ENCODE measurements at places on chromosomes 5 and 9.
A peak's percentile ranks its signal among the peaks of the same experiment; 100 is the strongest.

- H3K27ac ChIP-seq = no peak overlapping the region
- no peaks in the 10 kb centered on the region for H3K4me1 ChIP-seq
- H3K27me3 ChIP-seq = no peaks in the 10 kb centered on the region
- no peak overlapping the region for H3K4me3 ChIP-seq
- no peaks in the 10 kb centered on the region for H3K36me3 ChIP-seq
These were observed 517.5 kb downstream of the AGTPBP1 start for GRCh38 chr9:85224301-85224700.

DNA sequence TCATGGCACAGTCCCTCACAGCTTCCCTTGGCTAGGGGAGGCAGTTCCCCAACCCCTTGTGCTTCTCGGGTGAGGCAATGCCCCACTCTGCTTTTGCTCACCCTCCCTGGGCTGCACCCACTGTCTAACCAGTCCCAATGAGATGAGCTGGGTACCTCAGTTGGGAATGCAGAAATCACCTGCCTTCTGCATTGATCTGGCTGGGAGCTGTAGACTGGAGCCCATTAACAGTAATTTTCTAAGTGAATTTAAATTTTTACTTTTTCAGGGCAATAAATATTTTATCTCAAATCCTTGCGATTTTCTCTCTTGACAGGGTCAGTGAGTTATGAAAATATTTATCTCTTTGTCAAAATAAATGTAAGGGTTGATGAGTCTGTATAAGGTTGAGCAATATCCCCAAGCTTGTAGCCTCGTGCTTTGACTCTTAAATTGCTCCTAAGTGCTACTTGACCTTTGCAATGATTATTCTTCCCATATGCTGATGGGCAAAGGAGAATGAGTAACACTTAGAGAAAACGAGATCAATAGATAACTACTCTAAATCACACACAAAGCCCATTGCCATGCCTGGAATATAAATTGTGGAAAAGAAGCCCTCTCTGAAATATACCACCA, 82.1 kb upstream of the MOCS2 start:
- no peak for DNase-seq
- no peaks in the 10 kb centered on the region for H3K4me1 ChIP-seq
- H3K36me3 ChIP-seq = no peaks in the 10 kb centered on the region
- H3K27me3 ChIP-seq = no peaks in the 10 kb centered on the region
- no peak overlapping the region for H3K27ac ChIP-seq

GRCh38 chr9:81461196-81461595, 228.2 kb downstream of the TLE1 start:
- no peaks in the 10 kb centered on the region for H3K27me3 ChIP-seq
- peaks cover 3% of the 10 kb centered on the region for H3K4me1 ChIP-seq
- H3K36me3 ChIP-seq = no peaks in the 10 kb centered on the region
- no peak overlapping the region for H3K4me3 ChIP-seq
- no peak for DNase-seq
- H3K27ac ChIP-seq = no peak overlapping the region

- no peaks in the 10 kb centered on the region for H3K4me1 ChIP-seq
- no peak for DNase-seq
- no peak overlapping the region for H3K27ac ChIP-seq
- peaks cover 18% of the 10 kb centered on the region for H3K36me3 ChIP-seq
- peak overlapping the region; percentile 66 for H3K4me3 ChIP-seq
These were observed 757 bp downstream of the SAPCD2 start for GRCh38 chr9:137069508-137070091.

DNA sequence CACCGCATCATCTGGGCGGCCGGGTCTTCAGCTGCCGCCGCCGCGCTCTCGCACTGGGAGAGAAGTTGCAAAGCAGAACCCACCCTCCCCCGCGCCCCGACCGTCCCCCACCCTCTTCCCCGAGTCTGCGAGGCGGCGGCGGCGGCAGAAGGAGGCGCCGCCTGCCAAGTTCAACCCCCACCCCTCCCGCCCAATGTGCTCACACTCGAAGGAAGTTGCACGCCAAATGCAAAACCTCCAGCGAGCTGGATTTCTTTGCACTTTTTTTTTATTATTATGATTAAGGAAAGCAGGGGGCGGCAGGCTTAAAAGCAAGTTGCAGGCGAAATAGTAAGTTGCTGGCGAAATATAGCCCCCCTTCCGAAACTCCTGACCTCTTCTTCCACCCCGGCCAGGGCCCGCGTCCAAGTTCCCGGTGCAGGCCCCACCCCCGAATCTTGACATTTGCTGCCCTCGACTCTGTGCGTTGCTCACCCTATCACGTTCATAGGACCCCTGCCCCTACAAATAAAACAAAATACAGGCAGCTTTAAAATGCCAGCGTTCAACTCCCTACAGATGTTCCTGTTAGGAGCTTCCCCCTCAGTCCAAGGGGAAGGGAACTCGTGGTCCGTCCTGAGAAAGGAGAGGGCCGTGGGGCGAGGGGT, 1.1 kb upstream of the NR3C1 start:
- no peaks in the 10 kb centered on the region for H3K27me3 ChIP-seq
- H3K27ac ChIP-seq = peak overlapping the region; percentile 98
- H3K4me1 ChIP-seq = peaks cover 35% of the 10 kb centered on the region
- peaks cover 10% of the 10 kb centered on the region for H3K36me3 ChIP-seq
- peak overlapping the region; percentile 97 for H3K4me3 ChIP-seq
- peak; percentile 93 for DNase-seq

- no peak for DNase-seq
- H3K27ac ChIP-seq = no peak overlapping the region
- no peaks in the 10 kb centered on the region for H3K4me1 ChIP-seq
These were observed 94.1 kb downstream of the PLCXD3 start for GRCh38 chr5:41416336-41416735.

DNA sequence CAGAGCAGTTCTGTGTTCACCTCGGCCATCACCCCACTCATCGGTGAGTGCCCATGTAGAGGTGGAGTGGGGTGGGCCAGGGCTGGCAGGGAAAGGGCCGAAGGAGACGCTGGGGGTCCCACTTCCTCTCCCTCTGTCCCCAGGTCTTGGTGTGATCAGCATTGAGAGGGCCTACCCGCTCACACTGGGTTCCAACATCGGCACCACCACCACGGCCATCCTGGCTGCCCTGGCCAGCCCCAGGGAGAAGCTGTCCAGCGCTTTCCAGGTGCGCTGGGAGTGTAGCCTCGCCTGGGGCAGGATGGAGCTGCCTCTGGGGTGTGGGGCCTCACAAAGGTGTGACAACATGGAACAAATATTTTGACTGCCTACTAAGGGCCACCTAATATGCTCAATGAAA, 3.7 kb downstream of the PFN3 start:
- no peak for DNase-seq
- H3K4me3 ChIP-seq = no peak overlapping the region
- H3K27me3 ChIP-seq = peaks cover 6% of the 10 kb centered on the region
- H3K27ac ChIP-seq = no peak overlapping the region
- H3K36me3 ChIP-seq = no peaks in the 10 kb centered on the region
- H3K4me1 ChIP-seq = peaks cover 20% of the 10 kb centered on the region

GRCh38 chr5:157855404-157855994, 3.4 kb downstream of the CLINT1 start:
- H3K27me3 ChIP-seq = no peaks in the 10 kb centered on the region
- peaks cover 30% of the 10 kb centered on the region for H3K4me1 ChIP-seq
- no peak overlapping the region for H3K27ac ChIP-seq
- peak; percentile 79 for DNase-seq

GRCh38 chr5:169803077-169803981, 166.3 kb downstream of the DOCK2 start:
- no peak overlapping the region for H3K27ac ChIP-seq
- no peaks in the 10 kb centered on the region for H3K27me3 ChIP-seq
- peak; percentile 49 for DNase-seq
- no peak overlapping the region for H3K4me3 ChIP-seq
- H3K4me1 ChIP-seq = no peaks in the 10 kb centered on the region
- H3K36me3 ChIP-seq = peaks cover 44% of the 10 kb centered on the region

- H3K36me3 ChIP-seq = no peaks in the 10 kb centered on the region
- H3K27ac ChIP-seq = no peak overlapping the region
- H3K27me3 ChIP-seq = no peaks in the 10 kb centered on the region
These were observed 84.5 kb upstream of the SMIM23 start for GRCh38 chr5:171701100-171701541.

GRCh38 chr9:136104488-136104800, 9.4 kb upstream of the NACC2 start:
- H3K27ac ChIP-seq = no peak overlapping the region
- DNase-seq = no peak
- H3K4me3 ChIP-seq = no peak overlapping the region
- no peaks in the 10 kb centered on the region for H3K27me3 ChIP-seq

GRCh38 chr5:149837680-149838269, 106.8 kb downstream of the PDE6A start:
- peak; percentile 37 for DNase-seq
- H3K27me3 ChIP-seq = no peaks in the 10 kb centered on the region
- H3K4me1 ChIP-seq = no peaks in the 10 kb centered on the region
- no peak overlapping the region for H3K4me3 ChIP-seq

DNA sequence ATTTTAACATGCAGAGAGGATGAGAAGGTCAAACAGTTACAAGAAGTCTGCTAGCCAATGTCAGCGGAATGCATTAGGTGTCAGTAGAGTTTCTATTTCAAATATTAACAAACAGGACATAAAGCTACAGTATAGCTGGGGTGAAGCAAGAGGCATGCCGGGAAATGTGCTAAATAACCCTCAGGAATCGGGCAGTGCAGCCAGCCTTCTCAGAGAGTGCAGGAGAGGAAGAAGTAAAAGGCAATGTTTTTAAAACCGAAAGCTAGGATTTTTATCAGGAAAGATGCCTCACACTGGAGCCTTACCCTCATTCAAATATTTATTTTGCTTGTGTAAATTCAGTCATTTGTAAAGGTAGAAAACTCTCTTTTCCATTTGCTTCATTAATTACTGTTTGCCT, 59.1 kb upstream of the SH3GL2 start:
- H3K36me3 ChIP-seq = no peaks in the 10 kb centered on the region
- no peak overlapping the region for H3K4me3 ChIP-seq
- DNase-seq = no peak
- peaks cover 3% of the 10 kb centered on the region for H3K4me1 ChIP-seq
- no peak overlapping the region for H3K27ac ChIP-seq

- H3K4me1 ChIP-seq = peaks cover 67% of the 10 kb centered on the region
- no peak overlapping the region for H3K27ac ChIP-seq
- no peaks in the 10 kb centered on the region for H3K36me3 ChIP-seq
These were observed 20.5 kb downstream of the SEMA4D start for GRCh38 chr9:89477384-89477783.

DNA sequence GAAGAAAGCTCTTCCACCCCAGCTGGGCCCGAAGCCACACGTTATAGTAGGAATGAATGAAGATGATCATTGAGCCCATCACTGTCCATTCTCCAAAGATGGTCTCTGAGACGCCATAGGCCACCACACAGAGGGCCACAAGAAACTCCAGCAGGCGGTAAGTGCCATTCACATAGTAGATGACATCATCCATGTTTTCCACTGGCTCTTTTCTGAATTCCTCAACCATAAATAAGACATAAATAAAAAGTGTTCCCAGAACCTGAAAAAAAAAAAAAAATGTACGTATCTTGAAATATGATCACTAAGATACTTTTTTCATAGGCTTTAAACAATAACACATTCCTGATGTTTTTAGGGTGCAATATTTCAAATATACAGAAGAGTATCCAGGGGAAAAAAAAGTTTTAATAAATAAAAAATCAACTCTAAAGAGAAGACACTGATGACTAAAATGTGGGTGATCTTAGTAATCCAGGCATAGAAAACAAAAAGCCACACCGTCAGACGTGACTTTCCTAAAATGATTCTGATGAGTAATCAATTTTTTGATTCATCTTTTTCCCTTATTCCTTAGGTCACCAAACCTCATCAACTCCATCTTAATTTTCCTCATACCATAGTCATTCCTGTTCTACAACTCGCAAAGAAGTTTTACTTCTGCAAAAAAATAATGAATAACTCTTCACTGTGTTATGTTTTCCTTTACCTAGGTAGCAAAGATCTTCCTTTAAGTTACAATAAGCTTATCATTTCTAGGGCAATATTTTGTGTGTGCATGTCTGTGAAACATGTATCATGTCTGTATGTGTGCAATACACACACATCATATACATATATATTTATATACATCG, 47.8 kb downstream of the RNF145 start:
- peaks cover 1% of the 10 kb centered on the region for H3K4me1 ChIP-seq
- no peak for DNase-seq
- H3K27ac ChIP-seq = no peak overlapping the region
- peaks cover 38% of the 10 kb centered on the region for H3K36me3 ChIP-seq
- no peak overlapping the region for H3K4me3 ChIP-seq
- H3K27me3 ChIP-seq = peaks cover 2% of the 10 kb centered on the region

DNA sequence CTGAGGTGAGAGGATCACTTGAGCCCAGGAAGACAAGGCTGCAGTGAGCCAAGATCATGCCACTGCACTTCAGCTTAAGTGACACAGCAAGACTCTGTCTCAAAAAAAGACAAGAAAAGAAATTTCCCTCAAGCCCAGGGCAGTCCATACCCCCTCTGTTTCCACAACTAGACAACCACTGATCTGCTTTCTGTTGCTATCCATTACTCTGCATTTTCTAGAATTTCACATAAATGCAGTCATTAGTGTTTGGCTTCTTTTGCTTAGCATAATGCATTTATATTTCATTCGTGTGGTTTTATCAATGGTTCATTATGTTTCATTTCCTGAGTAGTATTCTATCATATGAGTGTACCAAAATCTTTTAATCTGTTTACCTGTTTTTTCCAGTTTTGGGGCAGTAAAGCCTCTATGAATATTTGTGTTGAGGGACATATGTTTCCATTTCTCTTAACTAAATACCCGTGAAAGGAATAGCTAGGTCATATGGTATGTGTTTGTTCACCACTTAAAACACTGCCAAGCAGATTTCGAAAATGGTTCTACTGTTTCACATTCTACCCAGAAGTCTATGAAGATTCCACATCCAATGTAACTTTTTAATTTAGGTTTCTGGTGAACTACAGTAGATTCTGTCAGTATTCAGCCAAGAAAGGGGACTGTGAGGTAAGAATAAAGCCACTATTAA, 271.8 kb downstream of the ZNF608 start:
- H3K27ac ChIP-seq = no peak overlapping the region
- no peak for DNase-seq
- no peaks in the 10 kb centered on the region for H3K4me1 ChIP-seq
- H3K36me3 ChIP-seq = no peaks in the 10 kb centered on the region
- no peak overlapping the region for H3K4me3 ChIP-seq

DNA sequence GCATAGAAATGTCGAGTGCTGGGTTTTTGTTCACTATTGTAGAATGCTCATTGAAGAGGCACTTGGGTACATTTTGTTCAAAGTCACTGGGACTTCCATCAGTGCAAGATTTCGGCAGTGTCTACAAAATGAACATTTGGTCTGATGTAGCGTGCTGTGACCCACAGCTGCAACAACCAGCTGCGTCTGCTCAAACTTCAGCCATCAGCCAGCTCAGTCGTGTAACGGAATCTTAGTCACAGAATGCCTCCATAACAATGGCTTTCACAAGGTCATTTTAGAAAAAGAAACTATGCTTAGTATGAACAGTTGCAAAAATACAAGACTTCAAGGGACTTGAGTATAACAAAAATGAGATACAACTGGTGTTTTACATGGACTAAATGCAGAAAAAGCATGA, 828.1 kb upstream of the GRAMD2B start:
- H3K4me3 ChIP-seq = no peak overlapping the region
- no peaks in the 10 kb centered on the region for H3K4me1 ChIP-seq
- no peak overlapping the region for H3K27ac ChIP-seq
- no peaks in the 10 kb centered on the region for H3K36me3 ChIP-seq
- no peak for DNase-seq

- no peak for DNase-seq
- H3K27me3 ChIP-seq = no peaks in the 10 kb centered on the region
- no peaks in the 10 kb centered on the region for H3K4me1 ChIP-seq
- H3K36me3 ChIP-seq = peaks cover 8% of the 10 kb centered on the region
These were observed 31.7 kb downstream of the MAPKAP1 start for GRCh38 chr9:125674981-125675973.

- no peaks in the 10 kb centered on the region for H3K36me3 ChIP-seq
- H3K4me1 ChIP-seq = peaks cover 6% of the 10 kb centered on the region
- no peak overlapping the region for H3K4me3 ChIP-seq
- DNase-seq = peak; percentile 78
- H3K27ac ChIP-seq = no peak overlapping the region
- no peaks in the 10 kb centered on the region for H3K27me3 ChIP-seq
These were observed 52.3 kb downstream of the TLE4 start for GRCh38 chr9:79623799-79624721.
